ENCODE measurements at places on chromosomes 3 and 15. TPM values are rescaled to one million over a fixed set of nuclear protein-coding genes. Genes with fewer than 3 reads are reported as not detected.

GRCh38 chr15:57337868-57338411, 38.4 kb upstream of the CGNL1 start:
- ATAC-seq: no peak

GRCh38 chr3:85571835-85572234, 613.0 kb downstream of the CADM2 start:
- ATAC-seq: no peak

- ATAC-seq: no peak
These were observed 357.8 kb downstream of the TBL1XR1 start for GRCh38 chr3:176839466-176839865.

DNA sequence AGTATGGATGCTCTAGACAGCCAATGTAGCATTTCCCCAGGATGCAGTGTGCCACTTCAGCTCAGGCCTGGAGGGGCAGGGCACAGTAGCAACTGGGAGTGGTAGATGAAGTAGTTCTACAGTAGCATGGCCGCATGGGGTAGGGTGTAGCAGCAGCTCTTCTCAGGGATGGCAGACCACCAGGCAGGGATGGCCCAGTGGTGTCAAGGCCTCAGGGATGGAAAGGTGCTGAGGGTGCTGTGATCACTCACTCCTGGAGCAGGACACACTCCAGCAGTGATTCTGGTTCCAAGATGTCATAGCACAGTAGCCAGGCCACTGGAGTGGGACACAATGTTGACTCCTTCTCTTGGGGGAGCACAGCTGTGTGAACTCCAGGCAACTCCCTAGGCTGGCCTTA, 210.9 kb upstream of the LYSMD4 start:
- no peak for ATAC-seq

- no peak for ATAC-seq
These were observed 14.2 kb downstream of the LRRC49 start for GRCh38 chr15:70906842-70907241.

- no peak for ATAC-seq
These were observed 253.2 kb downstream of the NR2F2 start for GRCh38 chr15:96583671-96584070.

DNA sequence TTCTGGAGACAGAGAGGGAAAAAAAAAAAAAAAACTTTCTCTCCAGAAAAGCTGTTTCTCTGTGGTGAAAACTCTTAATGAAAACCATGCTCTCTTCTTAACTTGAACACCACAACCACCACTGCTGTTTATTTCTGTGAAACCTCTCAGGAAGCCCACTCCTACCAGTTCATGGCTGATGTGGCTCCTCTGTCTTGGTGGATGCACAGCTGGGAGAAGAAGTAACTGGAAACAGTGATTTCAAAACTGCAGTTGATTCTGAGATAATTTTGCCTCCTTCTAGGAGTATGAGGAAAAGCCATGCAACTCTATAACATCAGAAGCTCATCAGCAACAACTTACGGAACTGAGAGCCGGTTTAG, 40.2 kb upstream of the PYGO1 start:
- no peak for ATAC-seq

- peak; percentile 7 for ATAC-seq
These were observed at the start of gene DALRD3 for GRCh38 chr3:49017971-49018706. Gene DALRD3, minus strand, starts transcription at chr3:49018580. Its CDS starts 16 bp downstream, at chr3:49018564.

DNA sequence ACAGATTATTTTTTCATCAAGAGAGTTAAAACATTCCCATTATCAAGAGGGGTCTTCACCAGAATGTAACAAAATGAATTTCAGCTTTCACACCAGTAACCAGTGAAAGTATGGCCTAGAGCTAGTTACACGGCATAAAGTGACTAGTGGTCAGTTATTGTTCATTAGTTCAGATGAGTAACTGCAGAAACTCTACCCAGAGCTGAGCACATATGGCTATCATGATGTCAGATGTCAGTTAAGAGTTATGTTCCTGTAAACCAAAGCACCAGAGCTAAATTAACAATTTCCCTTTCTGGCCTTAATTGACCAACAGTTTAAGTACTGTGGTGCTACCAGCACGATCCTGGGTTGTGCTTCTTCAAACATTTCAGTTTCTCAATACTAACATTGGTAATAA, 6.6 kb upstream of the MRPS25 start:
- ATAC-seq: no peak

- no peak for ATAC-seq
These were observed 62.9 kb downstream of the RPLP1 start for GRCh38 chr15:69515508-69515907.

The ECE2 gene
- total RNA-seq: not detected

The CYP11A1 gene
- not detected for total RNA-seq

GRCh38 chr3:129417326-129417725, 11.1 kb downstream of the EFCAB12 start:
- ATAC-seq: no peak

DNA sequence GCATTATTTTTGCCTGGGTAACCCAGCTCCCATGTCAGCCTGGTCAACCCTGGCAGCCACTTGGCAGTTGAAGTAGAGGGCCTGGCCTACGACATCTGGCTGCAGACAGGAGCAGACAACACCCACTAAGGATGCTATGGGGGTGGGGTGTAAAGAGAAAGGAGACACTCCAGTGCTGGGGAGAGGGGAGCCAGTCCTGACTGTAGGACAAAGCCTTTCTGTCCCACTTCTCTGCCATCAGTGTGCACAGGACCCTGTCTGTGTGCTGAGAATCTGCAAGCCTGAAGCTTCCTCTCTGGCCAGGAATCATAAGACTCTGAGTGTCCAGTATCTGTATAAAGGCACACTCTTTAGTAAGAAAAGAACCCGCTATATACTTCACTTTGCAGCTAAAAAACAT, 96.3 kb upstream of the CHRM5 start:
- ATAC-seq: no peak

DNA sequence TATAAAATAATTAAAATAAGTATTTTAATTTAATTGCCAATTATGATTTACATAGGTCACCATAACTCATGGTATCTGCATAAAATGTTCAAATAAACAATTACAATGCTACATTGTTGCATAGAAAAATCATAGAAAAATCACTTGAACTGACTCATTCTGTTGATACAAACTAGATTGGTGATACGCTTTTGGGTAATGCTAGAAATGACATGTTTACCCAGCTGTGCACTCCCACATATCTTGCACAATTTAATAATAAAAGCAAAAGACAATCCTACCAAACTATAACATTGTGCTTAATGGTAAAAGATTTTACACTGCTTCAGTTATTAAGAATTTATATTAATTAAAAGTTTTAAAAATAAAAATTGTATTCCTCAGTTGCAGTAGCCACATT, 45.8 kb upstream of the FBXL22 start:
- ATAC-seq: no peak

The SERINC4 gene
- 0.24 TPM for total RNA-seq

Measured in activated T-helper 17 cell treated with anti-CD3 and anti-CD28 coated beads, Interleukin-2, amount 50 U/mL, for 72 hours (primary cell).